ENCODE measurements at places on chromosomes 5 and 9. TPM values are rescaled to one million over a fixed set of nuclear protein-coding genes. Genes with fewer than 3 reads are reported as not detected.

The SPATA6L gene
- total RNA-seq: 0.15 TPM

- DNase-seq: no peak
Observed at GRCh38 chr5:97412959-97413358, 229.9 kb upstream of the RIOK2 start.

The SLC4A9 gene
- not detected for total RNA-seq

GRCh38 chr9:20636888-20637440 is 14.7 kb upstream of the MLLT3 start:
- no peak for DNase-seq

DNA sequence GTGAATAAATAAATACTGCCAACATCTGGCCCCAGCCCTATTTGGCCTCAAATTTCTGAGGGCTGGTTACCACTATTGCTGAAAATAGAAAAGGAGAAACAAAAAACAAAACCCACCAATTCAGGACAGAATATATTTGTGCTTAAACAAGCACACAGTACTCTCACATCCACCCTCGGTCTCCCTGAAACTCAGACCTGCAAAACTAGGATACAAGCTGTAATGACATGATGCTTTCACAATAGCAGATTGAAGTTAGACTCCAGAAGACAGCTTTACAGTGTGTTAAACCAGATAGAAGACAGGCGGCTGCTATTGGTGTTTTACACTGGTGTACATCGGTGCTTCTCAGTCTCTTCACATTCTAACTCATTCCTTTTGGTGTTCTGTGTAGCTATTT is 214.9 kb upstream of the DMRT1 start:
- DNase-seq: no peak

DNA sequence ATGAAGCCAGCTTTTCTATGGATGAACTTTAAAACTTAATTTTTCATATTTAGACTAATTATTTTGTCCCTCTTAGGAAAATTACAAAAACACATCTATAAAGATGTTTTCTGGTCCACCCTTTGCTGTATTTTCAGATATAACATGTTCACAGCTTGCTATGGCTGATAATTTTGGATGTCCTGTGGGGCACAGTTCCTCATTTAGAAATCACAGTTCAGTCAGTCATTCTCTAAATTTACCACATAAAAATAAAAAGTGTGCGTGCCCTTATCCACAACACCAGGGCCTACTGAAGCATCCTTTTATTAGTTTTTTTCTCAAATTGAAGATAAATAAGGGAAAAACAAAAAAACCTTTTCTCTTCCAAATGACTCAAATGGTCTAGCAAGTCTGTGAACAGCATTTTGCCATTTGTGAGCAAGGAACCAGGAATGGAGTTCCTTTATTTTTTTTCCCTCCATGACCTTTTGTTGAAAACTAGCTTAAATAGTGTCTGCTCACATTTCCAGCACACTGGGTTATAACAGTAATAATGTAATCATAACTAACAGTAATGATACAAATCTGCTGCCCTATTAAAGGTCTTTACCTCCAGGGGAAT is 87.1 kb downstream of the CEMIP2 start:
- DNase-seq: no peak

GRCh38 chr9:684054-684890 is 157.2 kb upstream of the DMRT1 start:
- DNase-seq: no peak

DNA sequence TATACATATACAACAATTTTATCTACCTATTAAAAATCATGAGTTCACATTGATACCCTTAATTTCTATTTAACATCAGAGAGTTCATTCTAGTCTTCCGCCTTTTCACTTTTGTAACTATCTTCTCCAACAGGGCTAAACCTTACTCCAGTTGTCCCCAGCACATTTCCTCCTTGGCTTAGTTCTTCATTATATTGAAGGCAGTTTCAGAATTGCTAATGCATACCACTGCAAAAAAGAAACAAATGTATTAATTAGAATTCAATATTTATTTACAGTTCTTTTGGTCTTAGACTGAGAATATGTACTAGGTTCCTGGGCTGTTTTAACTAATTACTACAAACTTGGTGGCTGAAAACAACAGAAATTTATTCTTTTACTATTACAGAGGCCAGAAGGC is 132.5 kb downstream of the WDR70 start:
- DNase-seq: no peak

The IL3 gene
- total RNA-seq: not detected

DNA sequence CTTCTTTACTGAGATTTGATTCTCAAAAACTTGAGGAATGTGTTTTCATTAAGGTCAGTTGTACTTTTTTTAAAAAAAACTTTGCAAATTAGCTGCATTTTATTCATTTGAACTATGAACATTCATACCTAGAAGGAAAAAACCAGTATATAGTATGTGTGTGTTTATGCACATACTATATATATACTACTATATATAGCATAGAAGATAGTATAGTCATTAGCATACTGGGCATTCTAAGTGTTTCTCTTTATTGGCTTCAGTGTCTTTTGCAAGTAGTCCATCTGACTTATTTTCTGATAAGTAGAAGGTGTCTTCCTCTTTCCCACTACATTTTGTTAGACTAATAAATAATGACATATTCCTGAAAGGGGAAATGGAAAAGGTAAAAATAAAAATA is 33.0 kb downstream of the ELOVL7 start:
- no peak for DNase-seq

- DNase-seq: no peak
Observed at GRCh38 chr5:157116483-157116954, 7.7 kb upstream of the HAVCR2 start.

The PGM5 gene
- total RNA-seq: 274 TPM

The DDX4 gene
- total RNA-seq: not detected

DNA sequence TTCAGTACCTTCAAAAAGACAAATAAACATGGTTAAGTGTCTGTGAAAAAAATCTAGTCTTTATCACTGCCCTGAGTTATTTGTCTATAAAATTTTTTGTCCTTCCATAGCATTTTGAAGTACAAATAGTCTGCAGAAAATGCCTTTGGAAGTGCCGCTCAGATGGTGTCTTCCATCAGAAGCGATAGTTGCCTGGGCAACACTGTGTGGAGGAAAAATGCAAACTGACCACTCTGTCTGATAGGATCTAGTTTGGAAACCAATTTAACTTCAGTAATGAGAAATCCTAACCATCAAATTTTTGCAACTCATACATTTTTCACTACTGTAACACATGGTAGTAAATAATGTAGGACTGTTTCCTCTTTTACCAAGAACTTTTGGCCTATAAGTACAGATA is 449.9 kb downstream of the PRELID2 start:
- DNase-seq: no peak

DNA sequence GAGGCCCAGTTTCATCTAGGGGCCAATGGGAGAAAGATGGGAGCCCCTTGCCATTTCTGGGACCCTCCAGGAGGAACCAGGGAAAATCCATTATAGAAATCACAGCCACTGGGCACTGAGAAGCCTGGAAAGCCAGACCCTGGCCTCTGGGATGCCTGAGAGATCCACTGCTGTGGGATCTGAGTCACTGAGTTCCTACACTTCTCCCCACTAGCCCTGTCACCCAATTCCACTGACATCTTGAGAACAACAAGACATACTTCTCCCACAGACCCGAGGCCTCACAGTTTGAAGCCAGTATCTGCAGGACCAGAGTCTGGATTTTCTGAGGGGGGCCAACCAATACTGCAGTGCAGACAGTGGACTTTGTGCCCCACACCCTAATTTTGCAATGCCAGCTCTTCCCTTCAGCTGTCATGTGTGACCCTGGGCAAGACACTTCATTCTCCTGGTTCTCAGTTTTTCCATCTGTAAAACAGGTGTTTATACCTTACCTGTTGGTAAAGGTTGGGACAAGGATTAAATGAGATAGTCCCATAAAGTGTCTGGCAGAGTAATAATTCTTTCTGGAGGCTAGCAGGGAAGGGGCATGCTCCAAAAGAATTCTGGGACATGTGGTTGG is 46.5 kb downstream of the CXXC5 start:
- DNase-seq: no peak

The CCDC183 gene
- total RNA-seq: 2.3 TPM

The RFESD gene
- 1.9 TPM for total RNA-seq

DNA sequence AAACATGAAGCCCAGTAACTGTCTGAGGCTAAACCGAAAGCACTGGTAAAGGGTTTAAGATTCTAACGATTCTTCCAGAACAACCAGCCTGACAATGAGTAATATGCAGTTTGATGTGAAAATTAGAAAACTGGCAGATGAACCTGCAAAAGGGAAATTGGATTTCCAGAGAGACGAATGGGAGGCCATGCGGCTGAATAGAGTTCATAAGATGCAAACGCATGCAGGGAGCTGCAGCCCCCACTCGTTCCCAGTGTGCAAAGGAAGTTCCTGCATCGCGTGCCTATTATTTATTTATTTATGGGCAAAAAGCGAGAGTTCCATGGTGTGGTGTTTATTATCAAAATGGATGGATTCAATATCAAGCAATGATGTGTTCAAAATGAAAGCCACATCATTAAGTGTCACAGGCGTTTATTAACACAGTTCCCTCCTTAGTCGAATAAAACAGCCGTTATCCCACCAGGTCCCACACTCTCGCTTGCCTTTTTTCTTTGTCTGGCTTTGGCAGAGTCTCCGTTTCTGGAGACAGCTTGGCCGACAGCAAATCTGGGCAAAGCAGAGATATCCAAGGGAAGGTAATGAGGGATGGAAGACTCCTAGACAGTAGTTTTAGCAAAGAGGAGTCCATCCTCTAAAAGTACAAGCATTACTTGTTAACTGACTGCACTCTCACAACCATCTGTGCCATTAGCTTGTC is 451.4 kb downstream of the KDM4C start:
- DNase-seq: no peak

- DNase-seq: no peak
Observed at GRCh38 chr9:36479101-36479500, 79.0 kb upstream of the RNF38 start.

GRCh38 chr5:109754319-109754718 is 64.6 kb downstream of the MAN2A1 start:
- no peak for DNase-seq

The HSD17B3 gene
- not detected for total RNA-seq

The KCNMB1 gene
- 0.74 TPM for total RNA-seq

The TXNDC8 gene
- total RNA-seq: not detected

The SETX gene
- total RNA-seq: 32.3 TPM

The CDX1 gene
- not detected for total RNA-seq
